ENCODE measurements at places on chromosomes 5 and 9.

GRCh38 chr5:75670577-75670976 is 46.7 kb downstream of the POC5 start:
- H3K27me3 ChIP-seq = no peaks in the 10 kb centered on the region
- H3K4me3 ChIP-seq = no peak overlapping the region
- H3K4me1 ChIP-seq = peaks cover 23% of the 10 kb centered on the region
- H3K27ac ChIP-seq = no peak overlapping the region
- no peaks in the 10 kb centered on the region for H3K36me3 ChIP-seq

DNA sequence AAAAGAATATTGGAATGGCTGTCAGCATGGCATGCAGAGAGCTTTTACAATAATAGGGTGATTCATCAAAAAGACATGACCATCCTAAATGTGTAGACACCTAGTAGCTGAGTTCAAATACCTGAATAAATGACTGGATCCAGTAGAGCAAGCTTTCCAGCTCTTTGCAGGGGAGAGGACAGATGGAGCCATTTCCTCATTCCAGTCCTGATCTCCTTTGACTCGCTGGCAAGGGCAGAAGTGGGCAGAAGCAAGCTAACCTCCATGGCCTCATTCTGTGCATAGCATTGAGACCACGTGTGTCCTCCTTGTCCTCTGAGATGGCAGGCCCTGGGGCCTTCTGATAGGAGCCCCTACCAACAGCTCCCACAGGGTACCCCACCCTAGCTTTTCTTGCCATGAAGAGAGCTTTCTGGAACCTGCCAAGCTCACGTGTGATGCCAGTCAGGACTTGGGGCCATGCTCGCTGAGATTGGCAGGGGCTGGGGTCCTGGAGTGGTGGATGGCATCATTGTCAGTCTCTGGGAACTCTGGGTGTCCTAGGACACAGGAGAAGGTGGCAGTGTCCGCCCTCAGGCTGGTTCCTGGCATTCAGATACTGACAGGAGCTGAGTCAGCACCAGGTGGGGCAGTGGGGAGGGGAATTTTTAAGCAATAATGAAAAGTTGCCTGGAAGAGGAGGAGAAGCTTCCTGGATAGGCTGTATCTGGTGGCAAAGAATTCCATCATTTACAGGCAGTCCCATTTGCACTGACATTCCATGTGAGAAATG is 33.6 kb downstream of the WWC1 start:
- H3K36me3 ChIP-seq = no peaks in the 10 kb centered on the region
- no peak for DNase-seq
- H3K27ac ChIP-seq = peak overlapping the region; percentile 55
- H3K27me3 ChIP-seq = no peaks in the 10 kb centered on the region

DNA sequence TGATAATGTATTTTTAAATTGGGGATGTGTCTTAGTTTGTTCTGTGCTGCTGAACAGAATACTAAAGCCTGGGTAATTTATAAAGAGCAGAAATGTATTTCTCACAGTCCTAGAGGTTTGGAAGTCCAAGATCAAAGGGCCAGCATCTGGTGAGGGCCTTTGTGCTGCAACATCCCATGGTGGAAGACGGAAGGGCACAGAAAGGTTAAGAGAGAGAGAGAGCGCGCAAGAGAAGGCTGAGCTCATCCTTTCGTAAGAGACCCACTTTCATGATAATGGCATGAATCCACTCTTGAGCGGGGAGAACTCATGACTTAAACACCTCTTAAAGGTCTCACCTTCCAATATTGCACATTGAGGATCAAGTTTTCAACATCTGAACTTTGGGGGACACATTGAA is 79.1 kb upstream of the GOLM1 start:
- H3K36me3 ChIP-seq = no peaks in the 10 kb centered on the region
- no peak overlapping the region for H3K4me3 ChIP-seq
- no peaks in the 10 kb centered on the region for H3K27me3 ChIP-seq
- no peaks in the 10 kb centered on the region for H3K4me1 ChIP-seq
- DNase-seq = no peak

DNA sequence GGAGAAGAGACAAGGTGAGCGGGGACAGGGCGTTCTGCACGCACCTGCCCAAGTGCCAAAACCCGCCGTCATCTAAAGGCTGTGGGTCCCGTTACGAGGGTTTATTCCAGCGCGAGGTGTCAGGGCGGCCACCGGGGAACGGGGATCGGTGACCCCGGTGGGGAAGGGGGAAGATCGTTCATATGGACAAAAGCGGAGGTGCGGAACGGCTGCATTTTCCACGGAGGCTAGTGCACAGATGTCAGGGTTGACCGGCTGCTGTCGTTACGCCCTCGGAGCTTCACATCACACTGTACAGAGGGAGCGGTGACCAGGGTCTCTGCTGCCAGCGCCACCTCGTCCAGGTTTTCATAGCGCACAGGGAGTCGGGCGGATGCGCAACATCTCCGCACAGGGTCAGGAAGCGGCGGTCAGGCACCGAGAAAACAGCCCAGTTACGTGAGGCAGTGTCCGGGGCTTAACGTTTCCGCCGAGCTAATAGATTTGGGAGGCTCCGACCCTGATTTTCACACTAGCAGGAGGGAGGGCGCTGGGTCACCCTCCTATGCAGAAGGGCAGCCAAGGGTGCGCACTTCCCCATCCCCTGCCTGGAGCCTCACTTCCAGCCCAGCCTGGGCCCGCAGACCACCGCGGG is 13.5 kb downstream of the BTNL9 start:
- peaks cover 28% of the 10 kb centered on the region for H3K4me1 ChIP-seq
- H3K4me3 ChIP-seq = peak overlapping the region; percentile 37
- no peaks in the 10 kb centered on the region for H3K36me3 ChIP-seq
- no peak overlapping the region for H3K27ac ChIP-seq
- peaks cover 98% of the 10 kb centered on the region for H3K27me3 ChIP-seq
- DNase-seq = no peak

GRCh38 chr5:175444905-175445456 is 999 bp upstream of the DRD1 start:
- H3K27me3 ChIP-seq = peaks cover 22% of the 10 kb centered on the region
- no peaks in the 10 kb centered on the region for H3K36me3 ChIP-seq
- no peak overlapping the region for H3K27ac ChIP-seq
- peaks cover 15% of the 10 kb centered on the region for H3K4me1 ChIP-seq
- H3K4me3 ChIP-seq = no peak overlapping the region

- no peaks in the 10 kb centered on the region for H3K4me1 ChIP-seq
- no peaks in the 10 kb centered on the region for H3K36me3 ChIP-seq
- no peak for DNase-seq
- H3K27me3 ChIP-seq = no peaks in the 10 kb centered on the region
- no peak overlapping the region for H3K4me3 ChIP-seq
- no peak overlapping the region for H3K27ac ChIP-seq
These were observed 109.5 kb downstream of the PRKACG start for GRCh38 chr9:68904454-68904853.

- H3K27ac ChIP-seq = no peak overlapping the region
- peak; percentile 61 for DNase-seq
- no peak overlapping the region for H3K4me3 ChIP-seq
- no peaks in the 10 kb centered on the region for H3K4me1 ChIP-seq
- no peaks in the 10 kb centered on the region for H3K36me3 ChIP-seq
These were observed 18.0 kb upstream of the PRR16 start for GRCh38 chr5:120446068-120446492.

GRCh38 chr5:124621279-124621678 is 125.2 kb downstream of the ZNF608 start:
- no peak overlapping the region for H3K4me3 ChIP-seq
- no peak overlapping the region for H3K27ac ChIP-seq
- H3K27me3 ChIP-seq = no peaks in the 10 kb centered on the region
- no peaks in the 10 kb centered on the region for H3K4me1 ChIP-seq

GRCh38 chr9:97596906-97597305 is 36.3 kb downstream of the TSTD2 start:
- no peak for DNase-seq
- no peak overlapping the region for H3K27ac ChIP-seq
- H3K27me3 ChIP-seq = no peaks in the 10 kb centered on the region
- no peaks in the 10 kb centered on the region for H3K36me3 ChIP-seq

DNA sequence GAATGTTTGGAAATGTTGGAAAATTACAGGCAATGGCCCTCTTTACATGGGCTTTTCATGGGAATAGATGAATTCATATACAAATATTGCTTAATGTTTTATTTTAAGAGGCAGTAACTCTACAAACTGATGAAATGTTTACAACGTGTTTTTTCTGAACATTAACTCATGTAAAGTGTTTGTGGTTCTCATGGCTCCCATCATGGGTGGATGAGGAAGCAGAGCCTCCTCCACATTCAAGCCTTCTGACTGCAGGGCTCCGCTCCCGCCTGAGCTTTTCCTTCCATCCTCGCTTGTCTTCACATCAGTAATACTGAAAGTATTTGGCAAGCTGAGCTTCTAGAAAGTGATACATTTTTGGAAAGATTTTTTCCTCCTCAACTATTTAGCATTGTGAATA is 204.2 kb downstream of the ARHGAP26 start:
- H3K27ac ChIP-seq = no peak overlapping the region
- H3K36me3 ChIP-seq = no peaks in the 10 kb centered on the region

DNA sequence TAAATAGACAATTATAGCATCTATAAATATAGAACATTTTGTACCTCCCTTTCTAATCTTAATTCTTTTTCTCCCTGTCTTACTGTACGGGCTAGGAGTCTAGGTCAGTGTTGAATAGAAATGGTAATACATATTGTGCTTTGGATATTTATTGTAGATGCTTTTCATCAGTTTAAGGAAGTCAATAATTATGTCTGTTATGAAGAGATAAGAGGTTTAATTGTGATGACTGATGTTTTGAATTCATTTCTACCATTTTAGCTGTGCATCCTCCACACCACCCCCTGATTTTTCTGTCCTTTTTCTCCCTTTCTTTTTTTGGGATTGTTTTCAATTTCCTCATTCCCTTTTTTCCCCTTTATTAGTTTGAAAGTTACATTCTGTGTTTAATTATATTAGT is 95.8 kb downstream of the DOCK2 start:
- no peaks in the 10 kb centered on the region for H3K27me3 ChIP-seq
- H3K36me3 ChIP-seq = peaks cover 8% of the 10 kb centered on the region
- H3K4me3 ChIP-seq = no peak overlapping the region
- H3K4me1 ChIP-seq = no peaks in the 10 kb centered on the region
- no peak for DNase-seq

- H3K4me3 ChIP-seq = no peak overlapping the region
- H3K36me3 ChIP-seq = no peaks in the 10 kb centered on the region
- DNase-seq = no peak
- no peaks in the 10 kb centered on the region for H3K4me1 ChIP-seq
These were observed 36.5 kb upstream of the RASA1 start for GRCh38 chr5:87231037-87231808.

DNA sequence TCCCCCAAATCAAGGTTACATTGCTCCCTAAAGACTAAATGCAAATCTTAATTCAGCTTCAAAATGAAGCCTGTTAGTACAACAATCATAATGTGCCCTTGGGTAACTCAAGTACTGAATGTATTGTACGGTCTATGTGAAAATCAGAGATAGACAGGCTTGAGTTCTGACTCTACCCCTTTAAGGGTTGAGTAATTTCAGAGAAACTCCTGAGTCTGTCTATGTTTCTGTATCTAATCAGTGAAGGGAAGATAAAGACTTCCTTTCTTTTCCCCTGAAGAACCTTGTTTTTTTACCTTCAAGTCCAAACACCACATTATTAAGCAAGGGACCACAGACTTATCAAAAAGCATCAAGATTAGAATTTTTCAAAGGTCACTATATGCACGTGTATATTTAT is 108.2 kb downstream of the MPDZ start:
- H3K27ac ChIP-seq = no peak overlapping the region
- H3K4me3 ChIP-seq = no peak overlapping the region

- DNase-seq = peak; percentile 78
- peak within 1 kb of the TSS; percentile 80 for H3K27ac ChIP-seq
- peaks cover 18% of the 10 kb centered on the region for H3K27me3 ChIP-seq
- H3K4me3 ChIP-seq = peak within 1 kb of the TSS; percentile 39
- H3K4me1 ChIP-seq = peaks cover 2% of the 10 kb centered on the region
- no peaks in the 10 kb centered on the region for H3K36me3 ChIP-seq
These were observed at the start of gene VCAN for GRCh38 chr5:83471405-83472212. TSS of gene VCAN (plus strand) at chr5:83471744. CDS start at chr5:83483519, 11,775 bp downstream.

DNA sequence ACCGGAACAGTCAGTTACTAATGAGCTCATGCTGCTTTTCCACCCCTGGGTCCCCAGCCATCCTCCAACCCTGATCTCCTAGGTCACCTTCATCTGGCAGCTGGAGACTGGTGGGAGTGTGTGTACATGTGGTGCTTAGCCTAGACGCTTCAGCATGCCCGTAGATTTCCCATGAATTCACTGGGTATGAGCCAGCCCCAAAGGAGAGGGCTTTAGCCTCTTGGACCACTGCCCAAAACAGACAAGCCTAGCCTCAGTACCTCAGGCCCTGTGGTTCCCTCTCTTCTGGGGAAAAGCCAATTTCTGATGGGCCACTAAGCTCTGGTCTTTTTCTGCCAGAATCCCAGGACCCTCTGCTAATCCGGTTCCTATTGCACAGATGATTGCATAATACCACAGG is 48.0 kb upstream of the ASTN2 start:
- H3K4me3 ChIP-seq = no peak overlapping the region
- H3K36me3 ChIP-seq = no peaks in the 10 kb centered on the region
- no peaks in the 10 kb centered on the region for H3K4me1 ChIP-seq
- H3K27ac ChIP-seq = no peak overlapping the region

DNA sequence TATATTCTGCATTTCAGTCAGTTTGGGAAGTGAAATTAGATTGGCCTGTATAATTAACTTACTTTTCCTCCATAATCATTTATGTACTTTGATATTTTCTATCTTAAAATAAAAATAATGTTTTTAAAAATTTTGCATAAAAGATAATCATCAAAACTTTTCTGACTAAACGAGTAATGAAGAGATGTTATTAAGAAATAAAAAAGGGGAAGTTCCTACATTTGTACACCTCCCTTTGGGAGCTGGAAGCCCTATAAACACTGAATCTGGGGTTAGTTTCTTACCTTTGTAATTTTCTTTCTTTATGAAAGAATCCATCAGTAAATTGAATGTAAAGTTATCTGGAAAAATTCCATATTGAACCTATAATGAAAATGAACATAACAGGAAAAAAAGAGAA is 86.2 kb downstream of the MRPS27 start:
- H3K27me3 ChIP-seq = no peaks in the 10 kb centered on the region
- DNase-seq = no peak
- H3K36me3 ChIP-seq = peaks cover 41% of the 10 kb centered on the region
- H3K27ac ChIP-seq = no peak overlapping the region

DNA sequence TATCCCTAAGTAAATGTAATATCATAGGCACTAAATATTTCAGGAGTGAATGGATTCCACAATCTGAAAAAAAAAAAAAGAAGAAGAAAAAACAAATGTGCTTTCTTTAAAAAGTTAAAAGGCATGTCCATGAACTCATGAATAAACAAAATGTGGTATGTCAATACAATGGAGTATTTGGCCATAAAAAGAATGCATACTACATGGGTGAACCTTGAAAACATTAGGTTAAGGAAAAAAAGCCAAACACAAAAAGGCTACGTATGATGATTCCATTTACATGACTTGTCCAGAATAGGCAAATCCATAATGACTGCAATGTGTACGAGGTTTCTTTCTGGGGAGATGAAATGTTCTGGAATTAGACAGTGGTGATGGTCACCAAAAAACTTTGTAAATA is 45.3 kb downstream of the FNIP1 start:
- H3K4me1 ChIP-seq = peaks cover 33% of the 10 kb centered on the region
- no peaks in the 10 kb centered on the region for H3K27me3 ChIP-seq
- H3K4me3 ChIP-seq = no peak overlapping the region
- H3K27ac ChIP-seq = no peak overlapping the region
- DNase-seq = no peak
- no peaks in the 10 kb centered on the region for H3K36me3 ChIP-seq

Measured in left lung (tissue), 14 donors.